Vagina (tissue), 2 donors: ENCODE measurements at places on chromosomes 1 and 21.

DNA sequence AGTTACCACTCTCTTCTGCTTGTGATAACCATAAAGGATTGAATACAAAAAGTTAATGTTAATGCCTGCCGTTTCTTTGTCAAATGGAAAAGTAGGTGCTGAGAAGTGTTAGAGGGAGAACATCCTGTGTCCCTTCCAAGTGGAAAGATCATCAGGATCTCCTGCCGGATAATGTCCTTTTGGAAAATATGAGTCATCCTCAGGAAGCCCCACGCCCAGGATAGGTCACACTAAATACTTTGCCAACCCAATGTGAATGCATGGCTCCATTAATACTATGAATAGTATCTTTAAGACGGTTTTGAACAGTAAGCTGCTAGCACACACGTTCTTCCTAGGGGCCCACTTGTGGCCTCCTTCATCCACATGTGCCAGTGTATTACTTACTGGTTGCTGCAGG, 279.5 kb downstream of the ZNF326 start:
- DNase-seq: no peak

DNA sequence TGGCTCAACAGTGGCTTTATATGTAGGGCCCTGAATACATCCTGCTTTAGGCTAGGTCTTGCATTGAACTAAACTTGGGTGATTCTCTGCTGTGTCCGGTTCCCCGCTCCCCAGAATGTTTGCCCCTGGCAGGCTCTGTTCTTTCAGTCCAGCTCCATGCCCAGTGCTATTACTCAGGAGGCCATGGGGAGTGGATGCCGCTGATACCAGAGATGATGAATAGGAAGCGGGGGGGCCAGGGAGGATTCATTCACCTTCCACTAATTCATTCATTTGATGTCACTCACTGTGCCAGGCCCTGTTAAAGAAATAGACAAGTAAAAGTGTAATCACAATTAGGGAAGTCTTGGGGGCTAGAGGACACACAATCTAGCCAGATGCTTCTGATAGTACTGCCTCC, 83.8 kb downstream of the TMEM53 start:
- no peak for DNase-seq

DNA sequence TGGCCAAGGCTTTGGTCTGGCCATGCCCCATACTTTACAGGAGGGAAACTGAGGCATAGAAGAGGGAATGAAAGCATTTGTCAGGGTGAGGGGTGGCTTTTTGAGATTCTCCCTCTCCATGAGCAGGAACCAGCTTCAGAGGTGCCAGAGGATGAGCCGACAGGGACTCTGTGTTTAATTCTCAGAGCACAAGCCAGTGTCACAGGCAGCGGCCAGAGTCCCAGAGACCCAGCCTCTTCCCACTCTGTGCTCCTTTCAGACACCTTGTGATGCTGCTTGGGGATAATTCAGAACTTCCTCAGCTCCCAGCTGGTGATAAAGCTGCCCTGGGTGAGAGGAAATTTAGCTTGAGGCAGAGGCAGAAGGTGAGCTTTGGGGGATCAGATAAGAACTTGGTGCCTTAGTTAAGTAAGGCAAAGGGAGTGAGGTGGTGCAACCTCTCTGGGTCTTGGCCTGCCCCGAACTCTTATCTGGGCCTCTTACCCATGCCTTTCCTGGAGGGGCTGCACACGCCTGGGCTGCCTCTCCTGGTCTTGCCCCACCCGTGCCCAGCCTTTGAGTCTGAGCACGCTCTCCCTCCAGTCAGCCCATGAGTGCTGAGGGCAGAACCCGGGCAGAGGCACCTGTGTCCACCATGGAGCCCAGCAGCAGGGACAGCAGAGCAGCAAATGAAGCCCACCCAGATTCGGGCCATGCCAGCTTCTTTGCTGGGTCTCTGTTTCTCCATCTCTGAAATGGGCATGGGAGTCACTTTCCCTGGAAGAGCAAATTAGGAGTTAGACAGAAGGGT, 175.6 kb upstream of the C1orf174 start:
- no peak for DNase-seq

GRCh38 chr1:12597792-12598191, 20.2 kb downstream of the DHRS3 start:
- DNase-seq: no peak

GRCh38 chr1:164092603-164093353, 466.2 kb upstream of the PBX1 start:
- DNase-seq: no peak

DNA sequence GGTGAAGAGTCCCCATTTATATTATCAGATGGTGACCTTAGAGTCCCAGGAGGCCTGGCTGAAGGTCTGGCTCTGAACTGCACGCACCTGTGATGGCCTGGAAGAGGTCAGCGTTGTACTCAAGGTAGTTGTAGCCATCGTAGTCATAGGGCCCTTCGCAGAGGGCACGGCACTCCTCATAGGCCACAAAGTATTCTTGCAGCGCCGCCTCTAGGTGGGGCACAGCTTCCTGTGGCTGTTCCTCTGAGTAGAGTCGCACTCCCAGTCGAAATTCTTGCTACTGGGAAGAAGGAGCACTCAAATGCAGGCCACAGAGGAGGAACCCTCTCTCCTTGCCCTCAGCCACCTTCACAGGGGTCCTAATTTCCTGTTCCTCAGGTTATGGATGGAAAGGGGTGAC, 7.7 kb downstream of the P3H1 start:
- no peak for DNase-seq

GRCh38 chr1:41242342-41243078, 404 bp upstream of the SCMH1 start:
- DNase-seq: no peak

DNA sequence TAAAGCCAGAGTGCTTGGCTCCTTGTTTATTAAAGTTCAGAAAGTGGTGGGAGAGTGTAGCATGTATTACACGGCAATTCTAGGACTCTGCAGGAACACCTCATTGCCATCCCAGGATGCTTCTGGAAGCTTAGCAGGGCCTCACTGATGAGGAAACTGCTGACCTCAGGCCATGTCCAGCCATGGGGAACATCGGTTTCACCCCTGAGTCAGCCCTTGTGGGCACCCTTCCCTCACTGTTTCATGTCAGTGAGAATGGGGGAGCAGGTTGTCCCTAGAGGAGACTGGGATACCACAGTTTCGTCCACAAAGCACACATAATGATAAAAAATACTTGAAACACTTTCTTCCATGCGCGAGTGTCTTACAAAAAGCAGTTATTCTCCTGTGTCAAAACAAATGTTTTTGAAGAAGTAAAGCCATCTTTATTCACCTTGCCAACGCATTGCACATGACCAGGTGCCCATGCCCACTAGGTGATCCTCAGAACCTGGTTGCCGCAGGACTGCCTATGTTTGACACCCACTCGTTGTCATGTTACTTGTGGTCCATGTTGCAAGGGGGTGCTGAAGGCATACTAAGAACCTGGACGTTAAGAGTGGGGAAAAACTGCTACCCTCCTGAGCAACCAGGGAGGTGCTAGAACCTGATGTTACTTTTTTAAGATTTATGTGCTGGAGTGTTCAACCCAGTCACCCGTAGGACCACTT, 41.2 kb upstream of the TTC22 start:
- DNase-seq: peak; percentile 56

GRCh38 chr1:168506204-168506819, 37.5 kb downstream of the XCL2 start:
- no peak for DNase-seq

- DNase-seq: no peak
Observed at GRCh38 chr1:157151073-157151472, 12.9 kb upstream of the ETV3 start.

- no peak for DNase-seq
Observed at GRCh38 chr1:154179946-154180687, 11.8 kb downstream of the TPM3 start.

DNA sequence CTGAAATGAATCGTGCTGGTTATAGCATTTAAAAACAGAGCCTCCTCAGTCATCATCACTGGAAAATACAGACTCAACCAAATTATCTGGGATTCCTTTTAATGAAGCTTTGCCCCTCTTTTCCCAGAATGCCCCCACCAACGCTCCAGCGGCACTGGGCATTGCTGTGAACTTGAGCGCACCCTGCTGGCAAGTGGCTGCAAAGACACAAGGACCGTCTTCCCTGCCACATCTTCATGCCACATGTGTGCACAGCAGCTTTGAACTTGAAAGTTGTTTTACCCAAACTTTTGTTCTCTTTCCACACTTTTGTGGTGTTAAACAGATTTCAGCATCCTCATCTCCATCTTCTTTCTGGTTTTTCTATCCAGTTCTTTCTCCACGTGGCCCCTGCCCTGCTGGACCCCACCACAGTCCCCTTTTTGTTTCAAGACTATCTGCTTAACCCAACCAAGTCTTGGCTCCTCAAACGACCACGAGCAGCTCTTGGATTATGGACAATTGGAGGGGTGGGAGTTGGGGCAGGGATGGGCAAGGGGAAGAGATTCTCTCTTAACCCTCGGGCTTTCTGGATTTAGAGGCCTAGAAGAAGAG, 12.8 kb upstream of the LMX1A start:
- no peak for DNase-seq

GRCh38 chr1:26887125-26887524, 3.0 kb downstream of the GPN2 start:
- no peak for DNase-seq

- DNase-seq: no peak
Observed at GRCh38 chr1:233664253-233664652, 50.3 kb downstream of the KCNK1 start.

DNA sequence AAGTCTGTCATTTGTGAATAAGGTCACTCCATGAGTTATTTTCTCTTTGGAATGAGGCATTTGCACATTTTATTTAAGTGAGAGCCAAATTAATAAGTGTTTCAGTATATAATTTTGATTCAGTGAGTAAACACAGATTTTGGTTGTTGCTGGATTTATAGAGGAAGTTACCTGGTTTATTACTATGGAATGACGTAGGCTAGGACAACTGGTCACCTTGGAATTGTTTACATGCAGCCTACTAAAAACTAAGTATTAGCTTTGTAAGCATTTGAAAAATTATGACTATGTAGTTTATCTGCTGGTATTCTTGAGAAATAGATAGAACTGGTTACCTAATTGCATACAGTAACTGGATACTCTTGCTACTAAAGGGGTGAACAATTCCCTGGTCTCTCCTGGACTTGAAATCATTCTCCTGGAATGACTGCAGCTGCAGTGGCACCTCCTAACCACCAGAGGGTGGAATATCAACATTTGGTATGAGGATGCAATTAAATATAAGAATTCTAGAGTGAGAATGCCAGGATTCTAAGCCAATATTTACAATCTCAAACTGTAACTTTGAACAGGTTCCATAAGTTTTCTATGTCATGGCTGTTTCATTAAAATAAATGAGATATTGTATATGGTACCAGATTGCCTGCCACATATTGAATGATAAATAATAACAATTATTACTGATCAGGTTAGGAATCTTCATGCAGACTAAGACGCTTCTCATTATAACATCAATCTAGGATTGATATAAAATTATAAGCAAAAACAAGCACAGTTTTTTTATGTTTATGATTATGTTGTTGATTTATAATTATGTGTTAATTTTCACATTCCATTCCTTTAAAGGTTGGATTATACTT, 3.5 kb upstream of the KRTAP27-1 start:
- DNase-seq: no peak

- no peak for DNase-seq
Observed at GRCh38 chr21:41119901-41120300, 48.1 kb upstream of the BACE2 start.

DNA sequence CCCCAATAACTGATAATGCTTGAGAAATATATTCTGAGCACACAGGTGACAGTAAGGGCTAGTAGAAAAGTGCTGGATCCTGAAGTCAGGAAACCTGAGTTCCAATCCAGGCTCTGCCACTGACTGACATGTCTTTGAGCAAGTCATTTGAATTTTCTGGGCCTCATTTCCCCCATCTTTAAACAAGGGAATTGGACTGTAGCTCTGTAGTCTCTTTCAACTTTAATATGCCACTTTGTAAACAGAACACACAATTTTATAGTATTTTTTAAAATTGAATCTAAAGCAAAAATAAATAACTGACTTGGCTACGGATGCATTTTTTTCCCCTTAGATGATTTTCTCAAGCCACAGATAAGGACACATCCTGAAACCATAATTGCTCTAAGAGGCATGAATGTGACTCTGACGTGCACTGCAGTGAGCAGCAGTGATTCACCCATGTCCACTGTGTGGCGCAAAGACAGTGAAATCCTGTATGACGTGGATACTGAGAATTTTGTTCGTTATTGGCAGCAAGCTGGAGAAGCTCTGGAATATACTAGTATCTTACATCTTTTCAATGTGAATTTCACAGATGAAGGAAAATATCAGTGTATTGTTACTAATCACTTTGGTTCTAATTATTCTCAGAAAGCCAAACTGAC, 37.0 kb downstream of the LRIG2 start:
- DNase-seq: no peak

GRCh38 chr1:102120910-102121309, 124.2 kb upstream of the OLFM3 start:
- no peak for DNase-seq

GRCh38 chr1:44631333-44631646, 43.0 kb downstream of the TMEM53 start:
- no peak for DNase-seq

DNA sequence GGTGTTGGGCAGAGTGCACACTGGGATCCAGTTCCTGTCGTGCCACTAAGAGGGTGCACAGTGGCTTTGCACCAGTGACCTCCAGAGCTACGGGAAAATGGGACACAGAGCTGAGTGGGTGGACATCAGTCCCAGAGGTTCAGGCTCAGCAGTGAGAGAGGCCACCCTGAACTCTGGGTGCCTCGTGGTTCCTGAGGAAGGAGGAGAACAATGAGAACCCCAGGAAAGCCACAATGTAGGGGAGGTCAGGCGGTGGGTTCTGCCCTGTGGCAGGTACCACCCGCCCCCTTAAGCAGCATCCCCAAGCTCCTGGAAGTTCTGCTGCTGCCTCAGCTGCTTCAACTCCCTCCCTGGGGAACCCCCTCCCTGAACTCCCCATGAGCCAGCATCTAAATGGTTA, 112.2 kb downstream of the GRIK3 start:
- no peak for DNase-seq

GRCh38 chr1:189323091-189323490, 1154.6 kb downstream of the BRINP3 start:
- no peak for DNase-seq

- DNase-seq: no peak
Observed at GRCh38 chr1:93995837-93996536, 86.8 kb upstream of the GCLM start.

DNA sequence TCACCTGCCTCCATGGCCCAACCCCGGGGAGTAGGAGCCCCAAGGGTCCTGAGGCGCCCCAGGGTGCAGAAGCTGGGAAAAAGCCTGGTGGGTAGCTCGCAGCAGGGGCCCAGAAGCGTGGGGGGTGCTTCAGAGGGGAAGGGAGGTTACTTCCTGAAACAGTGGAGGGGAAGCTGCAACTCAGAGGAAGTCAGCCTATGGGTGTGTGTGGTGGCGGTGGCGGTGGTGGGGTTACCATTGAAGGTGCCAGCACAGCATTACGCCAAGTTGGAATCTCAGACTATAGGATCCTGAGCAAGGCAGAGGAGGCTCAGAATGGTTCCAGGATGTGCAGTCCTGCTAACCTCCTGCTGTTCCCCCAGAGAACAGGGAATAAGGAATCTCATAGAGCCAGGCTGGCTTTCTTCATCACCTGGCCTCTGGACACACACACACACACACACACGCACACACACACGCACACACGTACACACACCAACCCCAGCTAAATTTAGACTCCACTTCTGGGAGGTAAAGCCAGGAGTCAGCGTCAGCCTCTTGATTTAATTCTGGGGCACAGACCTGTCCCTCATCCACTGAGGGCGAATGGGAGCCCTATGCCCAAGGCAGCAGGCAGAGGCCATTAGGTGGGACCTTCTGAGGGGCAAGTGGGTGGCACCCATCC, 1.3 kb downstream of the DENND4B start:
- DNase-seq: no peak

- DNase-seq: no peak
Observed at GRCh38 chr1:74549932-74550331, 37.5 kb upstream of the LRRC53 start.
